ENCODE measurements at places on chromosomes 1 and 21.

- no peak for DNase-seq
These were observed 278.8 kb downstream of the ASTN1 start for GRCh38 chr1:176885751-176886150.

GRCh38 chr1:227546059-227546458 is 17.3 kb upstream of the ZNF678 start:
- no peak for DNase-seq

- DNase-seq = no peak
These were observed 12.4 kb downstream of the SLC2A1 start for GRCh38 chr1:42946120-42946898.

- DNase-seq = no peak
These were observed 65.2 kb upstream of the VAMP3 start for GRCh38 chr1:7705908-7706216.

GRCh38 chr1:28282426-28283407 is 23.4 kb downstream of the SESN2 start:
- no peak for DNase-seq

GRCh38 chr1:211643324-211644212 is 31.9 kb downstream of the NEK2 start:
- DNase-seq = peak; percentile 42

GRCh38 chr21:34093083-34093482 is 19.7 kb downstream of the MRPS6 start:
- no peak for DNase-seq

- no peak for DNase-seq
These were observed 102.0 kb upstream of the C8B start for GRCh38 chr1:57067863-57068262.
